Stimulated activated CD4-positive, alpha-beta T cell treated with anti-CD3 and anti-CD28 coated beads, Interleukin-4, amount 100 ng/mL, for 4 hours (primary cell): ENCODE measurements at places on chromosomes 2 and 18.

GRCh38 chr2:174748948-174749347 is 15.3 kb downstream of the CHRNA1 start:
- DNase-seq, result peak; percentile 57

GRCh38 chr2:16861530-16861929 is 195.9 kb upstream of the CYRIA start:
- no peak for DNase-seq

DNA sequence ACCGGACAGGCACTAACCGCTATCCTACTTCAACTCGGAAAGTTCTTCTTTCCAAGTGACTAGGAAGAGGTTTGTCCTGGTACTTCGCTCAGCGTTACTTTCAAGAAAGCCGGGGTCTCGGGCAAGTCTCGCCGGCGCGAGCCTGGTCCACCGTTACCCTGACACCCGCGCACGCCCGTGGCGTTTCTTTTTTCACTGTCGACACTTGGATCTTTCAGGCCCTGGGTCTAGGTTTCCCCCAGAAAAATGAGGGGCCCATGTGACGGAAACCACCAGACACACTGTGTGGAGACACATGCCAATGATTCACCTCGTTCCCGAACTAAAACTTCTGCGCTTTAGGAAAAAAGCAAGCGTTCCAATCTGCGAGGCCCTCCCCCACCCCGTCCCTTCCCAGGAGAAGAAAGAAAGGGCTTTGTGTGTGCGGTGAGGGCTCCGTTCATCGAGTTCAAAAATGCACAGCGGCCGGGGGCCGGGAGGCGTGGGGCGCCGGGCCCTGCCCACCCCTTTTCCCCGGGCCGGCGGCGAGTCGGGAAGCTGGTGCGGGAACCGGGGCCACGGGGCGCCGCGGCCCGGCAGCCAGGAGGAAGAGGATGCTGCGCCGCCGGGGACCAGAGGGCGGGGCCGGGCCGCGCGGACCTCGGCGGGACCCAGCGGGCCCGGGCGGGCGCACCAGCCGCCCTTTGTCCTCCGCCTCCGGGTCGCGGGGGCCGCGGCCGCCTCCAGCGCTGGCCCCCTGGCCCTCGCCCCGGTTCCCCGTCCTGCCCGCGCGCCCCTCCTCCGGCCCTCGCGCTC is 2.6 kb downstream of the ZNF521 start:
- no peak for DNase-seq

DNA sequence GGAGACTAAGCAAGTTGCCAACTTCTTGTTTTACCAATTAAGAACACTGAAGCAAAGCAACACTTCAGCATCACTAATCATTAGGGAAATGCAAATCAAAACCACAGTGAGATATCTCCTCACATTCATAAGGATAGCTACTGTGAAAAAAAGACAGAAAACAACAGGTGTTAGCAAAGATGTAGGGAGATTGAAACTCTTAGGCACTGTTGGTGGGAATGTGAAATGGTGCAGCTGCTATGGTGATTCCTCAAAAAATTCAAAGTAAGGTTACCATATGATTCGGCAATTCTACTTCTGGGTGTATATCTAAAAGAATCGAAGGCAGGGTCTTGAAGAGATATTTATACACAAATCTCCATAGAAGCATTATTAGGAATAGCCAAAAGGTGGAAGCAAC is 8.6 kb upstream of the PRKD3 start:
- DNase-seq, result no peak

- DNase-seq, result no peak
Measured at GRCh38 chr2:10863837-10864236, 47.9 kb upstream of the KCNF1 start.

GRCh38 chr18:24910221-24910620 is 441.7 kb downstream of the ZNF521 start:
- DNase-seq, result no peak

DNA sequence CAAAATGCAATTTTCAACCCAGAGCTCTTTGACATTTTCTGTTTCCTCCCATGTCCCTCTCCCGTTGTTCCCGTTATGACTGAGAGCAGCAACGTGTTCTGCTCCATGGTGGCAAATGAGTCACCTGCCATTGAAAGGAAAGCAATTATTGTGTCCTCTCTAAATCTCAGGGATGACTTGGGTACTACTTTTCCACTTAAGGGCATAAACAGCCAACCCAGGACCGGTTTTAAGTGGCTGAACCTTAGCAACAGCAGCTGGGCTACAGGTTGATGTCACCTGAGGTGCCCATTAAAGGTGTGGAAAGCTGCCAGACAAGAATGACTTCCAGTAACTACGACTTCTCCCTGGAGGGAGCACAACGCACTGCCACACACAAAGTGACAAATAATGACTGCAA is 236.8 kb downstream of the NCKAP5 start:
- DNase-seq, result no peak

DNA sequence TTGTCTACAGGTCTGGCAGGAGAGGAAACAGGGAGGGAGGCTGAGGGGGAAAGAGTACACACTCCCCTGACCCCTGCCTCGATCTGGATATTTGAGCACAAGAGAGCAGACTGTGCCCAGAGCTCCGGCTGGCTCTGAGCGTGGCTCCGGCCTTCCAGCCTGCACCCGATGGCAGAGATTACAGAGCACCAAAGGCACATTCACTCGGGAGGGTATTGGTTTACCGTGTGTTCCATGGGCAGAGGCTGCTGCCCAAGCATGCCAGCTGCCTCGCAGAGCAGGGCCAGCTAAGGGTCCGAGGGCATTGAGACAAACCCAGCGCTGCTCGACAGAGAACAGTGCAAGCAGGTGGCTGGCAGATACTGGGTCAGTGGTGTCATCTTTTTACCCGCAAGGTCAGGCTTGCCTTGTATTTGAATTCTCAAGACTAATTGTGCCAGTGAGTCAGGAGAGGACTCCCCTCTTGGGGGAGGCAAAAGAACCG is 132.2 kb downstream of the TNS1 start:
- DNase-seq, result no peak
